Posterior cingulate gyrus (tissue), 11 donors: ENCODE measurements at places on chromosomes 1 and 21.

DNA sequence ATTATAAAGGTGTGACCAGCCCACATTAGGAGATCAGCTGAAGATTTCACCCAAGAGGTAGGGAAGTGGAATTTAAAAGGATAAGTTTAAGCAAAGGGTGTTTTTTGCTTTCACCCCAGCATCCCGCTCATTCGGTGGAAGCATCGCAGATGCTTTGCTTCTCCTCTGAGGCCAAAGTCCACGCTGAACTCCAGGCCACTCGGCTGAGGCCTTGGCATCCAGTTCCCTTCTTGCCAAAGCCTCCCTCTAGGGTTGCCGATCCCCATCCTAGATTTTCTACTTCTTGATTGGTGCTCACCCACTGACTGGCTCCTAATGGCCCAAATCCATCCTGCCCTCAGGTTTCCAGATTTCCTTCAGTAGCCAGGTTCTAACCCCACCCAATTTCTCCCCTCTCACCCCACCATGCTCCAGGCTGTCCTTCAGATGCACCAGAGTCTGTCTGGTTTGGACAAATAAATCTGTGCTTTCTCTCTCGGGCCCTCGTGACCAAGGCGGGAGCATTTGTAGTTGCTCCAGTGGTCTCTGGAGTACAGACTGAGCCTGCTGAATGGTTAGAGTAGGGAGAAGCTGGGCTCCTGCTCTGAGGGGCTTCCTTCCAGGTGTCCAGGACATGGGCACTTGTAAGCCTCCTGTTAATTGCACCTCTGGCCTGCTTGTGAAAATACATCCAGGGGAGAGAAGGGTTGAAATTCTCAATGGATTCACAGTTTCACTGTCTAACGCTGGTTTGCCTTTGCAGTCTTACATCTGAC, 193.2 kb downstream of the C1orf94 start:
- DNase-seq: no peak

GRCh38 chr1:116674751-116675150, 7.2 kb upstream of the IGSF3 start:
- no peak for DNase-seq

GRCh38 chr1:109814993-109815786, 51.5 kb upstream of the EPS8L3 start:
- DNase-seq: no peak

GRCh38 chr1:66349242-66349641, 184.7 kb upstream of the SGIP1 start:
- no peak for DNase-seq

GRCh38 chr21:27589781-27590180, 622.9 kb upstream of the ADAMTS5 start:
- DNase-seq: no peak

- DNase-seq: no peak
Observed at GRCh38 chr1:46342084-46342656, 1.6 kb downstream of the NSUN4 start.

- DNase-seq: no peak
Observed at GRCh38 chr1:246159279-246160227, 347.5 kb downstream of the SMYD3 start.

GRCh38 chr1:181062836-181063428, 25.6 kb upstream of the IER5 start:
- DNase-seq: no peak

DNA sequence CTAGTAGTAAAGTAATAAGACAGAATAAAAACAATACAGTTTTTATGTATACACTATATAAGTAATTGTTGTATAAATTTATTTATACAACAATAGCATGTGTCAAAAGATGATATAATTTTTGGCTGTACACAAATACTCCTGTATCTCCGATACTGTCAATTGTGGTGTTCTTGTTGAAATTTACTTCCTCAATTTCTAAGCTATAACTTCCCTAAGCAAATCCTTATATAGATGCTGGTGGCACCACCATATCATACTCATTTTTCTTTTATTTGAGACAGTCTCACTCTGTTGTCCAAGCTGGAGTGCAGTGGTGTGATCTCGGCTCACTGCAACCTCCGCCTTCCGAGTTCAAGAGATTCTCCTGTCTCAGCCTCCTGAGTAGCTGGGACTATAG, 141.0 kb upstream of the HP1BP3 start:
- DNase-seq: no peak

DNA sequence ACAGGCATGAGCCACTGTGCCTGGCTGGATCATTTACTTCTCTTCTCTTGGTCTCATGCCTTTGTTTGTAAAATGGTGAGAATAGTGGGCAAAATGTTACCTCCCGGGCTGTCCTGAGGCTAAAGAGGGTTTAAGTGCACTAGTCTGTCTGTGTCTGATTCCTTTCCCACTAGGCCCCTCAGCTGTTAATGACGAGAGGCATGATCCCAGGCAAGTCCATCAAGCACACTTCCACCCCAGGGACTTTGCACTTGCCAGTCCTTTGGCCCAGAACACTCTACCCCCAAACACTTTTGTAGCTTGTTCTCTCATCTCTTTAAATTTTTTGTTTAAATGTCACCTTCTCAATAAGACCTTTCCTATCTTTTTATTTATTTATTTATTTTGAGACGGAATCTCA, 13.8 kb upstream of the EPB41 start:
- no peak for DNase-seq

DNA sequence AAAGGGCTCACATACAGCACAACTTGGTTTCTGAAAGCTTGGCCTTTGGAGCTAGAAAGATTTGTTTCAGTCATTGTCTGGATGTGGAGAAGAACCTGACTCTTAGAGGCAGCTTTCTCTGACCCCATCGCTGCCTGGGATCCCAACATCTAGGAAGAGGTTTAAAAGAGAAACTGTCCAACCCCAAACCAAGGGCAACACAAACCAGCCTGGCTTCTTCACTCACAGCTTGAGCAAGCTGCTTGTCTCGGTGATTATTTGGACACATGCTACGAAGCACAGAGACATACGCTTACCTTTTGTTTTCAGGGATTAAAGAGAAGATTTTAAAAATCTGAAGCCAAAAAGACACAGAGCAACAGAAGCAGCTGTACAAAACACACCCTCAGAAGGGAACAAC, 109.8 kb downstream of the ETS2 start:
- DNase-seq: no peak

DNA sequence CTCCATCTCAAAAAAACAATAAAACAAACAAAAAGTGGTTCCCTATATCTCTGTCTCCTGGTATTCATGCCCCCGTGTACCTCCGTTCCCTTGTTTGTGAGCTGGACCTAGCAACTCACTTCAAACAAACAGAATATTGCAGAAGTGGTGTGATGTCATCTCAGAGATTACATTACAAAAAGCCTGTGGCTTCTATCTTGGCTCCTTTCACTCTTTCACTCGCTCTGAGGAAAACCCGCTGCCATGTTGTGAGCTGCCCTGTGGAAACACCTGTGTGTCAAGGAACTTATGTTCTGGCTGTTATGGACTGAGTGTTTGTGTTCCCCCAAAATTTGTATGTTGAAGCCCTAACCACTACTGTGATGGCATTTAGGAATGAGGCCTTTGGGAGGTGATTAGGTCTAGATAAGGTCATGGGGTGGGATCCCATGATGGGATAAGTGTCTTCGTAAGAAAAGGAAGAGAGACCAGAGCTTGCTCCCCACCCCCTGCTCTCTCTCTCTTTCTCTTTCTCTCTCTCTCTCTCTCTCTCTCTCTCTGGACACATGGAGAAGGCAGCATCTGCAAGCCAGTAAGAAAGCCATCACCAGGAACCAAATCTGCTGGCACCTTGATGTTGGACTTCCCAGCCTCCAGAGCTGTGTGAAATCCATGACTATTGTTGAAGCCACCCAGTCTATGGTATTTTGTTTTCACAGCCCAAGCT, 7.4 kb upstream of the HYI start:
- DNase-seq: no peak

DNA sequence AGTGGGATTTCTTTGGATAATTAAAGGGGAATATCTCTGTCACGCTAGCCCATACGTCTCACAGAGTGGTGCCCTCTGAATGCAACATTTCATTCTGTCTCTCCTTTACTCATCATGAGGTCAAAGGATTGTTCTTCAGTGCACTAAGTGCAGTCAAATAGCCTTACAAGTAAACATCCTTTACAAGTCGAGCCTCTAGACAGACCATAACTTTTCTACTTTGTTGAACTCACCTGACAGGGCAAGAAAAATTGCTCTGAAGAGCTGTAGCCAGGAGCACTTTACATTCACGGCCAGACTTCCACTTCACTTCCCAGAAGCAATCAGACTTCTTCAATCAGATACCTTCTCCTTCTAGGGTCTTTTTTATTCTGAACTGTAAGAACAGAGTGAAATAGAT, 768.0 kb upstream of the TMPRSS15 start:
- DNase-seq: no peak

GRCh38 chr1:157916887-157917570, 75.4 kb upstream of the CD5L start:
- no peak for DNase-seq

GRCh38 chr1:235920596-235921375, 54.1 kb upstream of the LYST start:
- no peak for DNase-seq

DNA sequence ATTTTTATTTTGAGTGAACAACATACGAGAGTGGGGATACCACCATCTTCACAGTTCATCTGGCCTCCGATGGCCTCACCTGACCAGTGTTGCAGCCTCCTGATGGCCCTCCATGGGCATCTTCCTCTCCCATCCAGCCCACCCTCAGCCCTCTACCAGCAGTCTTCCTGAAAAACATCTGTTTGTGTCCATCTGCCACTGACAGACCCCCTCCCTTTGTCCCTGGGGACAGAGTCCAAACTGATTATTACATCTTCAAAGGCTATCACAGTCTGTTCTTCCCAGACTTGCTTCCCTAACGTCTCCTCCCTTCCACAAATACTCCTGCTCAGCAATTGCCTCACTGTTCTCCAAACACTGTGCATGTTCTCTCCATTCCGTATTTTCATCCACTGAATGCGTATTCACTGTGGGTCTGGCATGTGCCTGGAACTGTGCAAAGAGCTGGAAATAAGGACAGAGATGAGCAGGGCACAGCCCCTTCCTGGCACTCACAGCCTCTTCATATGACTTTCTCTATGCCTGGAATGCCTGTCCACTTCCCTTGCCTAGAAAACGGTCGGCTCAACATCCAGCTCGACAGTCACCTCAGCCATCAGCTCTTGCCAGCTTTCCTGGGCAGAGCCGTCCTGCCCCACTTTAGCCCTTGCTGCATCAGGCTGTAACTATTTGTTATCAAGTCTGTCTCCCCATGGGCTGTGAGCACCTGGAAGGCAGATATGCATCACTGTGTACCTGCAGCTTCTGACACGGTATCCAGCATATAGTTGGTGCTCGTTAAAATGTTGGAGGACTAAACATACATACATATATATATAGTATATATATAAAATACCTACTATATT, 8.3 kb upstream of the ATF3 start:
- DNase-seq: no peak

- DNase-seq: no peak
Observed at GRCh38 chr1:151885479-151885878, 23.8 kb downstream of the THEM4 start.

DNA sequence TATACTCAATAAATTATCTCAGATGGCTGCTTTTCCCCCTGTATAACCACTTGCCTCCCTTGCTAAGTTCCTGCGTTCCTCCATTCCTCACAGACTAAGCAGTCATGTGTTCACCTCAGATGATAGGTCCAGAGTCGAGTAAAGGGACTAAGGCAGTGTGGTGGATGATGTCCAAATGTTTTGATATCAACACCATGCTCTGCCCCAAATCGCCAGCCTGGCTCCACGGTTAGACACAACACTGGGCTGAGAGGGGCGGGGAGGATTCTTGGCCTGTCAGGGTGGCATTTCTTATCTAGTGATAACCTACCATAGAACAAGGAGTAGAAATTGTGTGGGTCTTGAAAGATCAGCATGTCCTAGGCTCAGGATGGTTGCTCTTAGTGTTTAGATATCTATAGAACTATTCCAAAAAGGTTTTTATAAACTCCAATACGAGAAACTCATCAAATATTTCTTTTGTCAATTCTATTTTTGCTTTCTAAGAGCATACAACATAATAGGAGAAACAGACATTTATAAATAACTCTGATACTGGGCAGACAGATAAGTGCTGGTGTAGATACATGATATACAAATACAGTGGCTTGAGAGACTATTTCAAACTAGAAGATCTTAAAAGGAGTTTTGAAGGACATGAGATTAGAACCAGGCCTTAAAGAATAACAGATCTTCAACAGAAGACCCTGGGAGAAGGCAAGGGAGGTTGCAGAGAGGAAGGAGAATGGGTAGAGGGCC, 21.5 kb downstream of the GJA5 start:
- DNase-seq: no peak

GRCh38 chr1:93851327-93851712, 27.7 kb downstream of the DNTTIP2 start:
- no peak for DNase-seq

GRCh38 chr1:27554759-27555699, 48.9 kb downstream of the AHDC1 start:
- no peak for DNase-seq

- DNase-seq: no peak
Observed at GRCh38 chr1:64308866-64309265, 105.4 kb downstream of the UBE2U start.

DNA sequence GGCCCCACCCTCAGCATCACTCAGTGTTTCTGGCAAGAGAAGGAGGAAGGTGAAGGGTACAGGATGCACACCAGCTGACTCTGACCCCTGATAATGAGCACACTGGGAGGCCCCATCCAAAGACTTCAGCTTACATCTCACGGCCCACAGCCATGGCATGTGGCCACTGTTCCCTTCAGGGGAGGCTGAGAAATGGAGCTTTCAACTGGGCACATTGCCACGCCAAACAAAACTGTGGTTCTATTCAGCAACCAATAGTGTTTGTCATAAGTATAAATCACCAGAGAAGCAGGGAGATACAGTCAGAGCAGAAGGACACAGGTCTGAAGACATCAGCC, 12.7 kb upstream of the TRAF3IP3 start:
- DNase-seq: peak; percentile 27

GRCh38 chr1:72482736-72483413, 200.5 kb upstream of the NEGR1 start:
- DNase-seq: no peak

DNA sequence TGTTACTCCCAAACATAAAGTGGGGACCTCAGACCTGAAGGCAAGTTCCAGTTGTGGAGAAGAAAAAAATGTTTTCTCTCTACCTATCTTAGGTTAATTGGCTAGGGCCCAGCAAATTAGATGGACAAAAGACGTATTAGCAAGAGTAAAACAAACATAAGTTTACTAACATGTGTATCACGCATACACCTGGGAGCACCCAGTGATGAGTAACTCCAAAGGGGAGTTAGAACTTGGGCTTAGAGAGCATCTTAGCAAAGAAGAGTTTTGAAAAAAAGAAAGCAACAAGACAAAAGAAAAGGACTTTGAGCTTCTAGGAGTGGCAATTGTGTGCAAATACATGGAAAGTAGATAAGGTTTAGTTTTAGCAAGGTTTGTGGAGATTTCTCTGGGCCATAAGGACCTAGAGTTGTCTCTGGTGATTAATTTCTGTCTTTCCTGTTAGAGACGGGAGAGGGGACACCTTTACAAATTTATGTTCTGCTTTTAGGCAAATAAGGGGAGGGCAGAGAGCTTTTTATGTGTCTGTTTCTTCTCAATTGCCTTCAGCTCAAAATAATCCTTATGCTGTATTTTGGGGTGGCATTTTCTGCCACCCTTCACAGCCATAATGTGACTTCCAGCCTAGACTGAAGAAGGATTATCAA, 76.7 kb upstream of the PTGFRN start:
- no peak for DNase-seq
